AG10803 (cell line): ENCODE measurements at places on chromosomes 12 and 14.

DNA sequence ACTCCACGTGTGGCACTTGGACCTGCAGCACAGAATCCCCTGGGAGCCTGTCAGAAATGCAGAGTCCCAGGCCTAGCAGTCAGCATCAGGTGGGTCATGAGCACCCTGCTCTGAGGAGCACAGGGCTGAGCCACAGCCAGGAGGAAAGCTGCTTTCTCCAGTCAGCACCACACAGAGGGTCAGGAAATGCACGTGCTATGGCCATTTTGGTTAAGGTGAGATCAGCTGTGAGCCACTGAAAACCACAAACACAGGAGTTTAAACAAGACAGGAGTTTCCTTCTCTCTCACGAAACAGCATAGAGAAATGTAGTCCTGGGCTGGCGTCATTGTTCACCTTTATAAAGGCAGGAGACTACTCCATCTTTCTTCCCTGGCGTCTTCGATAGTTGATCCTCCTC is 204.5 kb upstream of the SFSWAP start:
- no peak for DNase-seq

- peak; percentile 46 for DNase-seq
These were observed 255.6 kb downstream of the ERC1 start for GRCh38 chr12:1246637-1247036.

DNA sequence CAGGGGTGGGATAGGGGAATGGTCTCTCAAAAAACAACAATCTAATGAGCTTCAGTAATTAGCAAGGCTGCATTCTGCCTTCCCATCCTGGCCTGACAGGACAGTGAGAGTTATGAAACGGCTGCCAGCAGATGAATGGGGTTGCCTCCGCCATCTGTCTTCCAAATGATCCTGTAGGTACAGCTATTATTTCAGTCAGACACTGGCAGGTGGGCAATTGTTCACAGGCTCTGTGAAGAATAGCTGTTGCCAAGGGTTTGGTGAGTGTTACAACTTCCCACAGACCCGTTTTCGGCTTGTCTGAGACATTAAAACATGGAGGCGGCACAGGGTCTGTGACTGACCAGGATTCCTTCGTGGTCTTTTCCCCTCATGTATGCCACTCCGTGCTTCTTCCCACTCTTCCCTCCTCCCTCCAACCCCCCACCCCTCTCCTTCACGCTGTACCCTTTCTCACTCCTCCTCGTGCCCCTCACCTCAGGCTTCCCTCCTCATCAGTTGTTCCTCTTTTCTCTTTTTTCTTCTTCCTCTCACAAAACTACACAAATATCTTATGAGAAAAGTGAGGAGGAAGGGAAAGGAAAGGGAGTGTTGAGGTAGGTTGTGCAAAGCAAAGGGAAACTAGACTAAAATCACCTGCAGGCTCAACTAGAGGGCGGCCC is 160.8 kb upstream of the GZMB start:
- no peak for DNase-seq

GRCh38 chr12:123396954-123397353 is 13.0 kb downstream of the KMT5A start:
- DNase-seq: no peak

DNA sequence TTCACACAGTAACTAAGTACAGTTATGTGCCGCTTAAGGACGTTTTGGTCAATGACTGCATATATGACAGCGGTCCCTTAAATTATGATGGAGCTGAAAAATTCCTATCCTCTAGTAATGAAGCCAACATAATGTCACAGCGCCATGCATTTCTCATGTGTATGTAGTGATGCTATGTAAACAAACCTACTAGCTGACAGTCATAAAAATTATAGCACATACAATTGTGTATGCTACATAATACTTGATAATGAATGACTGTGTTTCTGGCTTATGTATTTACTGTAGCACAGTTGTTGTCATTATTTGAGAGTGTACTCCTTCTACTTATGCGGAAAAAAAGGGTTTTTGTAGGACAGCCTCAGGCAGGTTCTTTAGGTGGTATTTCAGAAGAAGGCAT is 99.7 kb downstream of the DACT1 start:
- DNase-seq: no peak

DNA sequence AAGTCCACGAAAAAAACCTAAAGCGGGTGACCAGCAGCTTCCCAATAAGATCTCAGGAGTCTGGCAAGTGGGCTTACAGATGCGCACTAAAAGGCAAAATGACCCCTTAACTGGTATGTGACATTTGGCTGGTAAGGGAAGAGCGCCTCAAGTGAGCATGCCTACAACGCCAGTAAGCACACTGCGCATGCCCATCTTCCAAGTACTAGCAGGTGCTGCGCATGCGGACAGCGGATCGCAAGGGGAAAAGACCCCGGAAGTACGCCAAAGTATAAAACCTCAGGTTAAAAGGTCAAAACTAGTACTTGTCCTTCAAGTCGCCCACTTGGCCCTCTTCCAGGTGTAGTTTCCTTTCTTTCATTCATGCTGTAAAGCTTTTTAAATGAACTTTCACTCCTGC is 518.5 kb upstream of the MDGA2 start:
- no peak for DNase-seq

- DNase-seq: no peak
These were observed 17.4 kb downstream of the GALNT4 start for GRCh38 chr12:89507015-89507824.

GRCh38 chr12:56299308-56299852 is 750 bp downstream of the CS start:
- DNase-seq: no peak
